ENCODE measurements at places on chromosomes 7 and 10.

GRCh38 chr7:30177965-30178364 is 43.2 kb downstream of the MTURN start:
- DNase-seq: no peak
- no peaks in the 10 kb centered on the region for H3K36me3 ChIP-seq
- H3K27me3 ChIP-seq: no peaks in the 10 kb centered on the region
- H3K4me1 ChIP-seq: peaks cover 4% of the 10 kb centered on the region
- H3K4me3 ChIP-seq: no peak overlapping the region

DNA sequence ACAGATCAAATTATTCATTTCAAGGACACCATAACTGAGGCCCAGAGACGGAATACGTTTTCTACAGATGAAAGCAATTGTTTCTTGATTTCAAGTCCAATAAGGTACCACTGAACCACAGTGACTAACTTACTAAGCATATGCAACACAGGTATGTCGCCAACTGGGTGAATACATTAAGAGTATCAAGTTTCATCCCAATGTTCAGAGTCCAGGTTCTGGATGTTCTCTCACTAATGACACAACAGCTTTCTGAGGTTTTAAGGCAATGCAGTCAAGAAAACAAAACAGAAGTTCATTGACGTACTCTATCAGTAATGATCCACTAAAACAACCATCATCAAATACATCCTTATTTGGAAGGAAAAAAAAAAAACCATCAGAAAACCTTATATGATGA is 35.8 kb downstream of the NSUN6 start:
- H3K27me3 ChIP-seq: no peaks in the 10 kb centered on the region
- peaks cover 9% of the 10 kb centered on the region for H3K36me3 ChIP-seq
- DNase-seq: no peak
- no peak overlapping the region for H3K27ac ChIP-seq
- peaks cover 6% of the 10 kb centered on the region for H3K4me1 ChIP-seq

DNA sequence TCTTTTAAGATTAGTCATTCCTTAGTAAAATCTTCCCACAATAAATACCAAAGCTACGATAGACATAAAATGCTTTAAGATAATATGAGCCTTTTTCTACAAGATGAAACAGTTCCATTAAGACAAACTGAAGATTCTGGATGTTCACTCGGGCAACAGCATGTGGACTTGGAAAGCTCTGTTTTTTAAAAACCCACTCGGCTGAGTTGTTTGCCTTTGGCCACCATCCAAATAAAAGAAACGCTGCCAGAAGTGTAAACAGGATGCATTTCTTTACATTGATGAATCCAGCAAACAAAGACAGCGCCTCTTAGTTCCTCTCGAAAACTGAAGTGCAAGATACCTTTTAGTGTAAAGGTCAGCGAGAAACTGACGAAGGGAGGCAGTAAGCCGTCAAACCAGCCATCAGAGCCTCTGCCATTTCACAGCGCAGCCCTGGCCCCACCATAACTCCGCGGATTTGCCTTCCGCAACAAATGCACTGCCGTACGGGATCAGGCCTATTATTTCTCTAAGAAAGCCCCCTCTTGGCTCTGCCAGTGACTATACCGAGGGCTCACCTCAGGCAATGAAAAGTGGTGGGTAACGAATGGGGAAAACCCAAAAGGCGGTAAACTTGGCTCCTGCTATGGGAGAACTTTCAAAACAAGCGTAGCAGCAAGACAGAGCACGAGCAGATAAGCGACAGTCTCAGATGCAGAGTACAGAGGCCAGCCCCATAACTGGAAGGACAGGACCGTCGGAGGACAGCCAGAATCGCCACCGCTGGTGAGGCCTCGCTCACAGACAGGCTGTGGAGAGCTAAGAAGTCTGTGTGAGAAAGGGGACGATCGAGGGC is 41.4 kb downstream of the GNA12 start:
- peaks cover 12% of the 10 kb centered on the region for H3K36me3 ChIP-seq
- H3K27me3 ChIP-seq: no peaks in the 10 kb centered on the region
- peaks cover 39% of the 10 kb centered on the region for H3K4me1 ChIP-seq
- peak overlapping the region; percentile 88 for H3K27ac ChIP-seq
- DNase-seq: no peak
- peak overlapping the region; percentile 27 for H3K4me3 ChIP-seq

GRCh38 chr10:80421050-80421706 is 12.8 kb downstream of the PRXL2A start:
- H3K4me1 ChIP-seq: peaks cover 25% of the 10 kb centered on the region
- no peak overlapping the region for H3K4me3 ChIP-seq
- no peak for DNase-seq

DNA sequence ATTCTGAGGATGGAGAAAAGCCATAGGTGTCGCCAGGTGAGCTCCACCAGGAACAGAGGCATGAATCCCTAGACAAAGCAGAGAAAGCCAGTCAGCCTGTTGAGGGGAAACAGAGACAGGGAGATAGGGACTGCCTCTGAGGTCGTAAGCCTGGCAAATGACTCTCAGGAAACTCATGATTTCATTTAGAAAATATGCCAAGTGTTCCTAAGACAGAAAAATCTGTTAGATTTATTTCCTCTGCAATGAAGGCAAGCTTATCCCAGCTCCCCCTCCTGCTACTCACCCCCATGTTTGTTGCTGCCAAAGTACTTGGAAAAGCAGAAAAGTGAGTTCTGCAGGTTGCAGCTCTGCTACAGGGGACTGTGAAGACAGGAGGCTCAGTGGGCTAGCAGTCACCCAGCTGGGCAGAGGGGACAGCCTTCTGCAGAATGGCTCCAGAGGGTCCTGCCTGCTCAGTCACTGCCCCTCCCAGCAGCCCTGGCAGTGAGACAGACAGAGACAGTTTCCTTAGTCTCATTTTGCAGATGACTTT is 184.3 kb downstream of the ADRA2A start:
- H3K4me3 ChIP-seq: no peak overlapping the region
- H3K4me1 ChIP-seq: no peaks in the 10 kb centered on the region
- H3K36me3 ChIP-seq: peaks cover 1% of the 10 kb centered on the region
- H3K27ac ChIP-seq: no peak overlapping the region
- DNase-seq: no peak
- H3K27me3 ChIP-seq: peaks cover 11% of the 10 kb centered on the region

DNA sequence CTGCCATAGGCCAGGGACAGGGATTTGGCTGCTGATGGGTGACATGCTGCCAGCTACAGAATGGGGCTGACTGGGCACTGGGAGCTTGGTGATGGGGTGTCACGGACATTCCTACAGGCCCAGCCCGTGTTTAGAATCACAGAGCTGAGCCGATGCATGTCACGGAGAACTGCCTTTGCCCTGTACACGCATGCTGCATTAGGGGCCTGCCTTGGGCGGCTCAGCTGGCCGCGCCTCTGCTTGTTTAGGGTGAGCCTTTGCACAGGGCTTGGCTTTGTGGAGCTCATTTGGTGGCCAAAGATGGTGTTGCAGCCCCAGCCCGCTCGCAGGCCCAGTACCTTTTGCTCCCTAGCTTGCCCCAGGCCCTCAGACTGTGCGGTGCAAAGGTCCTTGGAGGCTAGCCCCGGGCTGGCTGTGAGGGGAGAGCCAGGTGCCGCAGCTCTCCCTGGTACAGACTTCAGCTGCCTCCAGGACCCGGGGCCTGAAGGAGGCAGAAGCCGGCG is 108.4 kb upstream of the BTBD16 start:
- peak; percentile 39 for DNase-seq
- H3K27ac ChIP-seq: peak overlapping the region; percentile 94
- H3K4me1 ChIP-seq: peaks cover 47% of the 10 kb centered on the region
- peak overlapping the region; percentile 80 for H3K4me3 ChIP-seq

DNA sequence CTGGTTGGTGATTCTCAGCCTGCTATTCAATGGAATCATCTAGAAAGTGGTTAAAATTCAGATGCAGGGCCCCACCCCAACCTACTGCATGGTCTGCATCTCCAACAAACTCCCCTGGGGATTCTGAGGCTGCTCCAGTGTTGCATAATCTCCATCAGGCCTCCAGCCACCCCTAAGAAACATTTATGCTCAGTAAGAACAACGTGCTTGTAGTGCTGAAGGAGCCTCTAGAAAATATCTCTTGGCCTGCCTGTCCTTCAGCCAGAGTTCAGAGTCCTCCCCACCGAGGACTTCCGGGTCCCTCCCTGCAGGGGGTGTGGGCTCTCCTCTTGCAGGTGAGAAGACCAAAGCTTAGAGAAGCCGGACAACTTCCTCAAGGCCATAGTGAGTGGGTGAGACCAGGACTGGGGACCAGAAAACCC is 159.8 kb downstream of the SH3PXD2A start:
- peaks cover 5% of the 10 kb centered on the region for H3K4me1 ChIP-seq
- DNase-seq: no peak
- peaks cover 4% of the 10 kb centered on the region for H3K36me3 ChIP-seq
- no peak overlapping the region for H3K4me3 ChIP-seq
- no peak overlapping the region for H3K27ac ChIP-seq
- H3K27me3 ChIP-seq: peaks cover 31% of the 10 kb centered on the region

DNA sequence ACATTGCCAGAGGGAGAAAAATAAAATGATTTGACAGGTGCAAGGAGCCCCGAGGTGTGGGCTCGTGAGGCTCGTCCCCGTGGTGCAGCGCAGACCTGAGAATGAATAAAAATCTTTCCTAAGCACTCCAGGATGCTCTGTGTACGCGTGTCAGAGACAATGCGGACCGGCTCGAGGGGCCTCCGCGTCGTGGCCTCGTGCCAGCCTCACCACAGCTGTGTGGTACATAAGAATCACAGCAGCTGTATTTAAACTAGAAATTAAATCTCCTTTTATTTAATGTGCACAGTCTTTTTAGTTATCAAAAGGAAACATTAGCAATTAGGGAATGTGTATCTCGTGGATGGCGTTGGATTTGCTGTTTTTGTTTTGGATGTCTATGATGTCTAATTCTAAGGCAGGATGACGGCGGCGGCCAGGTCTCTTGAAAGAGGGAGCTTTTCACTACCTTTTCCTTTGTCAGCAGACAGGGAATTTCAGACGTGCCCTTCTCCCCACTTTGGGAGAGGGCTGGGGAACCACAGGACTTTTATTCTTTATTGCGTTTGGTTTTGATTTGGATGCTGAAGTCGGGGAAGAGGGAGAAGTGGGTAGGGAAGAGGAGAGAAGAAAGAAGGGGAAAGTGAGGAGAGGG is 365.3 kb upstream of the SHH start:
- no peak overlapping the region for H3K4me3 ChIP-seq
- DNase-seq: no peak
- peak overlapping the region; percentile 3 for H3K27ac ChIP-seq
- H3K36me3 ChIP-seq: no peaks in the 10 kb centered on the region
- peaks cover 33% of the 10 kb centered on the region for H3K27me3 ChIP-seq

All from progenitor cell of endocrine pancreas (in vitro differentiated cells).